Stimulated activated CD4-positive, alpha-beta T cell treated with anti-CD3 and anti-CD28 coated beads, Interleukin-12 subunit alpha, Interleukin-12 subunit beta, amount 100 ng/mL, for 24 hours (primary cell): ENCODE measurements at places on chromosomes 3 and 15.

DNA sequence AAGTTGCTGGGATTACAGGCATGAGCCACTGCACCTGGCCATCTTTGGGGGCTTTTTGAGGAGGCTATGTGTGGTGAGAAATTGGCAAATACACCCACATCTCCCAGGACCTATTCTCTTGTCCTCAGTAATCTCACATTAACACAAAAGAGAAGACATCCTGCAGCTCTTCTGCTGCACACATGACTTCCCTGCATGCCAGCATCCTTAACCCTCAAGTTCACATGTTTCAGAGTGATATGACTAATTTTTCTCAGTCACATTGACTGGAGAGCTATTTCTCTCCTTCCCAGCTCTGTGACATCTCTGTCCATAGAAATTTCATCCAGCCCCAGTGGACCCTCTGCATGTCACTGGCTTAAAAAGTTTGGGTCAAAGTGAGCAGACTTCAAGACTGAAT is 1.9 kb upstream of the SKIC8 start:
- no peak for DNase-seq

DNA sequence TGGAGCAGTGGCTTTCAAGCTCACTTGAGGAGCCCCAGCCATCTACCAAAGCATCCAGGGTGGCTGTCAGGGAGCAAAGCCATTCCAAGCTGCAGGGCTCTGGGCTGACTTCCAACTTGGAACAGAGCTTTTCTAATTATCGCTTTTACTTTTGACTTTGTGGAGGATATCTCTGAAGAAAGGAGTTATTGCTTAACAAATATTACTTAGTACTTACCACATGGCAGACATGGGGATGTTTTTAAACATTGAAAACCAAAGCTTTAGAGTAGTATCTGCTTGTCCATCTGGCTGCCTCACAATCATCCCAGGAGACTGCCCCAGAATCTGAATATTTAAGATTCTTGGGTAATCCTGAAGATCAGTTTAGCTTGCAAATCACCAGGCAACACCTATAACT is 8.9 kb downstream of the TAGLN3 start:
- DNase-seq: no peak

GRCh38 chr15:89367485-89368451 is 33.1 kb upstream of the POLG start:
- DNase-seq: no peak

DNA sequence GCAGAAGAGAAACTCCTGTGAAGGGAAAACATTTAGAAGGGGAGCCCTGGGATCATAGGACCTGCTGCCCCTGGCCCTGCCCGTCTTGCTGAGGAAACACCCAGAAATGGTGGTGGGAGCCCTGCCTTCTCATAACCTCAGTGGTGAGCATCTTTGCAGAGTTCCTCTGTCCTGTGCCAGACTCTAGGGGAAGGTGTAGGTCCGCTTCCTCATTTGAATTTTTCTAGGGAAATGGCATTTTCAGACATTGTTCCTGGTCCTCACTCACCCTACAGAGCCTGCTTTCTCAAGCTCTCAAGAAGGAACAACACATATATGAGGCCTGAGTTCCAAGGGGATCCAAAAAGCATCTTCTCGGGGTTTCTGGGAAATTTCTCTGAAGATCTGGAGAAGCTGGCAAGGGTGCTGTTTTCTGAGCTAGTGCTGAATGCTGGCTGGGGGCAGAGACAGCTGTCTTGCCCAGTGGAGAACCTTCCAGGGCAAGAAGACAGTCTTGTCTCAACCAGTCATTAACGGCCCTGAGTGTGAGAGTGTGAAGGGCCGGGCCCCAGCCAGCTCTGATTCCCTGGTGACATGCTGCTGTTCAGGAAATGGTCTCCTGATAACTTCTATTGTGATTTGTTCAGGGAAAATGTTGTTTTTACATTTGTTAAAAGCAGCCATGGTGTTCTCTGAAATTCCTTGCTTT is 283.1 kb upstream of the LRRFIP2 start:
- no peak for DNase-seq

- no peak for DNase-seq
Measured at GRCh38 chr3:135918600-135918999, 46.9 kb upstream of the PPP2R3A start.

DNA sequence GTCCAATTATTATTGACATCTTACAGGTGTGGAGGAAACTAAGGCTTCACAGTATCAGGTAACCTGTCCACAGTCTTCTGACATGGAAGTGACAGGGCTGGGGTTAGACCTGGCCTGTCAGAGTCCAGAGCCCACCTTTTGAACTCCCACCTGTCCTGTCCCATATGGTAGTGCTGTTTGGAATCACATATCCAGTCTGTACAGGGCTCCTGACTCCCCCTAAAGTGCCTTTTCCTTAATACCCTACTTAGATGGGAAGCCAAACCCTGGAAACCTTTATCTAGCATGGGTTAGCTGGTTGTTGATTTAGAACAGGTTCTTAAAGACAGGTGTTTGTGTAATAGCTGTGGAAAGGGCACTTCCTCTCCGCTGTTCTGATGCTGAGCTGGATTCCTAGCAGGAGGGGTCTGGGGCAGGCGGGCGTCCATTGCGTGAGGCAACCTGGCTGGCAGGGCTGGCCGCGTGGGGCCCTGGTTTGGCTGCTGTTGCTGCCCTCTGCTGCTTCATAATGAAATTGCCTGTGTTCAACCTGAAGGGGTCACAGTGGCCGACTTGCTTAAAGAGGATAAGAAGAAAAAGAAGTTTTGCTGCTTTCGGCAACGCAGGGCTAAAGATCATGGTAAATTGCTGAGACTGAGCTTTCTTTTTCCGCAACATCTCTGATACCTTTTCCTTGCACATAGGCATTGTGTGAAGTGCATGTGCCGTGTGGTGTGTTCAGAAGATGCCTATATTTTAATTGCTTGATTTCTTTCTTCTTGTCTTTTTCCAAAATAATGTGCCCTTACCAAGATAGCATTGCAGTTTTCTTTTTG is 136.2 kb downstream of the CHDH start:
- DNase-seq: peak; percentile 20
